NCI-H187 treated with DMSO at 0.1 percent for 48 hours (cell line): ENCODE measurements at places on chromosomes 6 and 20.

DNA sequence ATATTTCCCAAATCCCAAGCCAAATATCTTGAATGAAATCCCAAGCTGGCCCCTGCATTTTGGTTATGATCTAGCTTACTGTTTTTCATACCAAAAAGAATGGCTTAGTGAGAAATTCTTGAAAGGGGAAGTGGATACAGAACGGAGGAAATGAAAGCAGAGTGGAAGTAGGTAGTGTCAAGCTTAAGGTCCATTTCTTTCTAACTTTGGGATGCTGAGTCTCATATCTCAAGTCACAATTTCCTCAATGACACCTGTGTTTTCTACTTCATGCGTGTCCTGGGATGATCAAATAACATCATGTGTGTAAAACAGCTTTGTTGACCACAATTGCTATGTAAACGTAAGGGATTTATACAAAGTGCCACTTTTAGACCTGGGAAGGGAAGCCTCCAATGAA is 238.8 kb upstream of the SLC35B3 start:
- DNase-seq, result no peak

DNA sequence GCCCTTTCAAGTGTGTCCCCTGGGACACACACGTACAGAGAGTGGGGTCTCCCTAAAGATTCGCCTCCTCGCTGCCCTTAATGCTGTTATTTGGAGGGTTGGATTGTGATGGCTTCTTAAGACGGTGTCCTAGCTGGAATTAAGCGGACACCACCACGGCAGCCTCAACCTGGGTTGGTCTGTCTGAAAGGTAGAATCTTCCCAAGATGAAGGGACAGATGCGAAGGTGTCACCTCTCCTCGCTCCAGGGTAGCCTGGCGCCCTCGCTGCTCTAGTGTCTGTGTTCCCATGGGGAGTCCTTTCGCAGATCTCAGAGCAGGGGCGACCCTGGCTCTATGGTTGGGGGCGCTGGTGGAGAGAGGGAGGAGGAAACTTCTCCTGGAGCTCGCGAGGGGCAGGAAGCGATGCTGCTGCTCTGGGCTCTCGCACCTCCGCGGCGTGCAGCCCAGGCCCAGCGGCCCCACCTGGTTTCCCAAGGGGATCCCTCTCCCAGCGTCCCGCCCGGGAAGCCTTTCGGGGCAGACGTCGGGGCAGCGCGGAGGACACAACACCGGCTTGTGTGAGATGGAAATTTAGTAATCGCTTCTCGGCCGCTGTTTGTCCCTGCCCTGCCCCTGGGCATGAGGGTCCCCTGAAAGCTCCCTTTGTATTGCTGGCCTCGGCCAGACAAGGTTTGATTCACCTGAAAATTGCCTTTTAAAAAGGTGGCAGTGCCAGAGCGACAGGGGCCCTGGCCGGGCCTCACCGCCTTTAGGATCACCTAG is 1.7 kb downstream of the RSPO3 start:
- DNase-seq, result no peak

GRCh38 chr6:90890683-90891330 is 303.9 kb upstream of the MAP3K7 start:
- no peak for DNase-seq

GRCh38 chr6:73024598-73024997 is 200.7 kb downstream of the KHDC1L start:
- no peak for DNase-seq

DNA sequence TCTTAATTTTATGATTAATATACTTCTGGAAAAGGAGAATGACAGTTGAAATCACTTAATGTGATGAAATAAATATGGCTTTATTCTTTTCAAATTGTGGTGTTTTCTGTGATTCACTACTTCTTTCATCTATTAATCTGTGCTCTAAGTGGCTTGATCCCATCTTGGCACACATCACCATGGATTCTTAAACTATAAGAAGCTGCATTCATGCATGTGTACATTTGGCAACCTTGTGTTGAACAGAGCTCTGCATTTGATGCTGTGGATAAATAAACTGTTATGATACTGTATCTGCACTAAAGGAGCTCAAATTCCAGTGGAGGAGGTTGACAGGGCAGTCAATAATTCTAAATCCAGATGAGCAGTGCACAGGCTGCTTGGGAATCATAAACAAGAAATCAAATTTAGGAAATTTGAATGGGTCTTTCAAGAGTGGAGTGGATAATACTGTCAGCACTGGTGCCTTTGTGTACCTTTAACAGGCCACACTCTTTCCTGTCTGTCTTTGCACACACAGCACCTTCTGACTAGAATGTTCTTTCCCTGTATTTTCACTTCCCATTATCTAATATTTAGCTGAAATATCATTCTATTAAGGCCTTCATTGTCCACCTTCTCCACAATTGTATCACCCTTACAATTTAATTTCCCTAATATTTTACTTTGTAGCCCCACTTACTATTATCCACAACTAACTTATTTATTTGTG is 252.9 kb downstream of the GRM1 start:
- DNase-seq, result no peak

- no peak for DNase-seq
Observed at GRCh38 chr6:8100159-8100854, 2.0 kb downstream of the EEF1E1 start.

GRCh38 chr6:85797993-85798392 is 155.3 kb upstream of the SYNCRIP start:
- DNase-seq, result no peak

GRCh38 chr6:108132863-108133262 is 33.0 kb upstream of the NR2E1 start:
- DNase-seq, result no peak

DNA sequence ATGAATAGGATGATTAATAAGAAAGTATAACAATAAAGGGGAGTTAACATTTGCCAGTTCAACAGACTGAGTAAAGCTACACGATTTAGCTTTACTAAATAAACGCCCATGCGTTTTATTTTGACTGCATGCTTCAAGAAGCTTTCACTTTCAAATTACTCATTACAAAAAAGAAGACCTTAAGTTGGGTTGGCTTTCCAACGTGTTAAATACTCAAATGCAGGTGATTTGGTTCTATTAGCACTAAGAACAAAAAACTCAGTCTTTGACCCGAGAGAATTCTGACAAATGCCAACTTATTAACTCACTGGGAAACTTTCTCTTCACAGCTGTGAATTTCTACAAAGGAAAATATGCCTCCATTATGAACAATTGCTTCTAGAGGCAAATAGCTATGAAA is 24.8 kb downstream of the RNF146 start:
- DNase-seq, result no peak

DNA sequence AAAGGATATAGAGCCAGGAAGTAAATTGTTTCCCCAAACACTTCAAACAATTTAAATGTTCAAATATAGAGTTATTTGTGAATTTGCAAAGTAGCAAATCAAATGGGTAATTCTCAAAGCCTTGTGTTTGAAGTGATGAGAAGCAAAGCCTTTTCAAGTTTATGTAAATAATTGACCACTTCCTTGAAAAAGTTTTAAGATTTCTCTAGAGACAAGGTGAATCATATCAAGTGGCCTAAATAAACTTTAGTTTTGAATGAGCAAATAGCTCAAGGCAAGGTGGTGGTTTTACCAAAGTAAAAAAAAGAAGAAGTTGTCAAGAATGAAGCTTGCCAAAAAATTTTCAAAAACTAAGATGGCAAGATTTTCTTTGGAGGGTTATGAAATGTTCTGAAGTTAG is 42.6 kb upstream of the IFNGR1 start:
- DNase-seq, result no peak

DNA sequence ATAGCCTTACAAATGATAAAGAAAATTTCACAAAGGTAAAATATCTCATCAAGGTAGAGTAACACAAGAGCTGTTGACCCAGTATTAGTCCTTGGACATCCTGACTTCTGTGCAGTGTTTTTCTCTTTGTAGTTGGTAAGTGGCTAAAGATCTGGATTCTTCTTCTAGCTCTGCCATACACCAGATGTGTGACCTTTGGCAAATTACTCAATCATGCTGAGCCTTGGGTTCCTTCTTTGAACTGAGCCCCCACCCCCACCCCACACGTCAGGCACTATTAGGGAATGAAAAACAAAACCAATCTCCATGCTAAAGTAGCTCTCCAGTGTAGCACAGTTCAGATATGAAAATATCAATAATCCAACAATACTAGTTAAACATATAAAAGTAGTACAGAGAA is 15.1 kb upstream of the TRIM39 start:
- DNase-seq, result no peak

GRCh38 chr6:151240036-151240685 is 394 bp downstream of the AKAP12 start:
- DNase-seq, result no peak

GRCh38 chr6:127695108-127695507 is 118.1 kb downstream of the C6orf58 start:
- DNase-seq, result no peak

GRCh38 chr6:73079978-73080377 is 145.3 kb downstream of the KHDC1L start:
- no peak for DNase-seq

DNA sequence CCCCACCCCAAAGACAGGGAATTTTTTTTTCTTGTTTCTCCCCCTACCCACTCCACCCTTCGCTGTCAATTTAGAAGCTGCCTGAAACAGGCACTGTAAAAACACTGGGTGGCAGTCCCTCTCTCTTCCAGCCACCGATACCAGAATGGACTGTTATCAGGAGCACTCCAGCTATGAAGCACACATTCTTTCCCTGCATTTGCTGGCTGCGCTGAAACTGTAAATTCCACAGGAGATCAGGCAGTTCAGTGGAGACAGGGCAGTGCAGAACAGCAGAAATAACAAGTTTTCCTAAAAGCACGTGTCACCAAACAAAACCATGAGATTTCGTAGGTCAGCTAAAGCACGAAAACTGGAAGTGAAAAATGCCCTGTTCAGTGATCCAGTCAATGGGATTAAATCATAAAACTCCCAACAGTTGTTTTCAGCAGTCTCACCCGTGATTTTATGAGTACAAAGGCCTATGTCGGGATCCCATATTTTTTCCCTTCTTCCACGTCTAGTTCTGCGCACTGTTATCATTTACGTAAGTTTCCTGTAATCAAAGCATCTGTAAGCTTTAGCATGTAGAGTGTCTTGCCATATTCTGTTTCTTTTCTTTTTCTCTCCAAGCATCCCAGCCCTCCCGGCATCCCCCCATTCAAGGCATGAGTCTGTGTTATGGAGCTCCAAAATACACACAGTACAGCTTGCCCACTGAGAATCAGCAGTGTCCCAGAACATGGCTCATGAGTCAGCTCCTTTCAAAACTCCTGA is 359.9 kb upstream of the EPHA7 start:
- no peak for DNase-seq

DNA sequence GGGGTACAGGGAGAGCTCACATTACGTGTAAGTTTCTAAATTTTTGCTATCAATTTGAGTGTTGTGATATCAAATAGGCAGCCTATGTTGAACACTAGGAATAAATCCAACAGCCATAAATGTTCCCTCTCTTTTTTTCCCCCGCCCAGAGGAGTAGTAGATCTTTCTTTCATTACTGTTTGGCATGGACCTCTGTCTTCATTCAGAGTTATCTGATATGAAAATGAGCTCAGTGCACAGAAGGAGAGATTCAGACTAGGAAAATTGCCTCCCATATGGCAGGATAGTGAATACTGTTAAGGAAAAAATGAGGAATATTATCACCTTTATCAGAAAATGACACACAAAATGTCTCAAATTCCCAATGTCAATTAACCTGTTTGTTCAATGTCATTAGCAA is 110.0 kb upstream of the EYS start:
- DNase-seq, result no peak

- DNase-seq, result no peak
Observed at GRCh38 chr6:41056768-41057490, 3.9 kb downstream of the APOBEC2 start.

- no peak for DNase-seq
Observed at GRCh38 chr6:86657192-86657591, 280.1 kb upstream of the HTR1E start.
